Neural crest cell (in vitro differentiated cells): ENCODE measurements at places on chromosomes 2 and 18.

DNA sequence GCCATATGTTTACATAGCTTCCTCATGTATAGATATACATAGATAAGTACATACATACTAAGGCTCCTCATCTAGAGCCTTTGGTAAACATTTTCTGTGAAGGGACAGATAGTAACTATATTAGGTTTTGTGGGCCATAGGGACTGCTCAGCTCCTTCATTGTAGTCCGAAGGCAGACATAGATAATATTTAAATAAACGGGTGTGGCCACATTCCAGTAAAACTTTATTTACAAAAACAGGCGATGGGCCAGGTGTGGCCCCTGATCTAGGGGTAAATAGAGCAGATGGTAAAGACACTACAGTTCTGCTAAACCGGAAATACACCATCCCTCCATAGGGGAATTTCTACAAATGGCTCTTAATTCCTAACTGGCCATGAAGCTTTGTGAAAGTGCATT, 7.3 kb downstream of the COQ10B start:
- DNase-seq: no peak

GRCh38 chr2:191230174-191230573, 15.0 kb upstream of the MYO1B start:
- DNase-seq: no peak

DNA sequence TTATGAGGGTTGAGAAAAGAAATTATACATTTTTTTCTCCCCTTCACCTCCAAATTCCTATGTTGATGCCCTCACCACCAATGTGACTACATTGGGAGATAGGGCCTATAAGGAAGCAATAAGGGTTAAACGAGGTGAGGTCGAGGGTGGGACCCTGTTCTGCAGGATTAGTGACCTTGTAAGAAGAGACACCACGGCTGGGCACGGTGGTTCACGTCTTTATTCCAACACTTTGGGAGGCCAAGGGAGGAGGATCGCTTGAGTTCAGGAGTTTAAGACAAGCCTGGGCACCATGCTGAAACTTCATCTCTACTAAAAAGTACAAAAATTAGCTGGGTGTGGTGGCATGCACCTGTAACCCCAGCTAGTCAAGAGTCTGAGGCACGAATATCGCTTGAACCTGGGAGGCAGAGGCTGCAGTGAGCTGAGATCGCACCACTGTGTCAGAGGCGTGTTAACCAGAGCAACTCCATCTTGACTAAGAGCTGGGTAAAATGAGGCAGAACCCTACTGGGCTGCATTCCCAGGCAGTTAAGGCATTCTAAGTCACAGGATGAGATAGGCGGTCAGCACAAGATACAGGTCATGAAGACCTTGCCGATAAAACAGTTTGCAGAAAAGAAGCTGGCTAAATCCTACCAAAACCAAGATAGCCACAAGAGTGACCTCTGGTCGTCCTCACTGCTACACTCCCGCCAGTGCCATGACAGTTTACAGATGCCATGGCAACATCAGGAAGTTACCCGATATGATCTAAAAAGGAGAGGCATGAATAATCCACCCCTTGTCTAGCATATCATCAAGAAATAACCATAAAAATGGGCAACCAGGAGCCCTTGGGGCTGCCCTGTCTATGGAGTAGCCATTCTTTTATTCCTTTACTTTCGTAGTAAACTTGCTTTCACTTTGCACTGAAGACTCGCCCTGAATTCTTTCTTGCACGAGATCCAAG, 77.0 kb downstream of the NCAPH start:
- no peak for DNase-seq

- no peak for DNase-seq
Measured at GRCh38 chr2:217530392-217531090, 472.3 kb downstream of the TNS1 start.

GRCh38 chr2:209976698-209977385, 25.6 kb upstream of the RPE start:
- DNase-seq: no peak

- no peak for DNase-seq
Measured at GRCh38 chr18:68414407-68414806, 300.5 kb downstream of the TMX3 start.

DNA sequence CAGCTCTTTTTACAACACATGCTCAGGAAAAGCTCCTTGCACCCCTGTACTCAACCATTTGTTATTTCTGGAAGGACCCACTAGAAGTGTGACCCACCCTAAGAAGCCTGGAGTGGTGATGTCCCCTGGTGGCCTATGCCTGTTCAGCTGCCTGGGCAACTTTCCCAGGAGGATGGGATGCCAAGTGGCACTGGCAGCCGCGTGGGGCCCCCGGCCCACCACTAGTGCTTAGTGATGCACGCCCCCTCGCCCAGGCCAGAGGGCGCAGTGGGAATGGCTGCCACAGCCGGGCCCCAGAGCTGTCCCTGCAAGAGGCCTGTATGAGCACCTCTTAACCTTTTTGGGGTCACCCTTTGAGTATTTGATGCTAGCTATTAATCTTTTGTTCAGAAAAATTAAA, 18.1 kb downstream of the IMPA2 start:
- no peak for DNase-seq

- DNase-seq: no peak
Measured at GRCh38 chr2:157473581-157473980, 29.7 kb upstream of the CYTIP start.

DNA sequence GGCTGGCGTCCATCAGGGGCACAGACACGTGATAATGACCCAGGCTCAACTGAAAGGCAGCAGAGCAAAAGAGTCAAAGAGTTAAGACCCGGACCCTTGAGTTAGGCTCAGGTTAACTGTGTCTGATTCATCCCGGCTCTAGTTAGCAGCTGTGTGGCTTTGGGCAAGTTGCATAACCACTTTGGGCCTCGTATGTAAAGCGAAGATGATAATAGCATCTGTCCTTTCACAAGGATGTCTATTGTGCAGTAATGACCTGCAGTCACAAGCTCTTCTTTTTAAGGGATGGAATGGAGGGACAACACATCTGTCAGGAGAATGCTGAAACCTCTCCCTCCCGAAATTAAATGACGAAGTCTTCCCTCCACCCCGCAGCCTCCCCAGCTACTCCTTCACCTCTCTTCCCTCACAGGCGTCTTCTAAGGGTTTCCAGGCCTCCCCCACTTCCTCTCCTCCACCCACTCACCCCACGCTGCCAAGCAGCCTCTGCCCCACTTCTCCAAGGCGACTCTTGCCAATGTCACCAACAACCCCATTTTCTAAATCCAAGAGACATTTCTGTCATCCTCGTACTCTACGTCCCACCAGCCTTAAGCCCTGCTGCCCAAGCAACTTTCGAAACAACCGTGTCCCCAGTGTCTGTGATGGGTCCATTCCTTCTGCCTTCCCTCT, 135.1 kb upstream of the ID2 start:
- DNase-seq: no peak

DNA sequence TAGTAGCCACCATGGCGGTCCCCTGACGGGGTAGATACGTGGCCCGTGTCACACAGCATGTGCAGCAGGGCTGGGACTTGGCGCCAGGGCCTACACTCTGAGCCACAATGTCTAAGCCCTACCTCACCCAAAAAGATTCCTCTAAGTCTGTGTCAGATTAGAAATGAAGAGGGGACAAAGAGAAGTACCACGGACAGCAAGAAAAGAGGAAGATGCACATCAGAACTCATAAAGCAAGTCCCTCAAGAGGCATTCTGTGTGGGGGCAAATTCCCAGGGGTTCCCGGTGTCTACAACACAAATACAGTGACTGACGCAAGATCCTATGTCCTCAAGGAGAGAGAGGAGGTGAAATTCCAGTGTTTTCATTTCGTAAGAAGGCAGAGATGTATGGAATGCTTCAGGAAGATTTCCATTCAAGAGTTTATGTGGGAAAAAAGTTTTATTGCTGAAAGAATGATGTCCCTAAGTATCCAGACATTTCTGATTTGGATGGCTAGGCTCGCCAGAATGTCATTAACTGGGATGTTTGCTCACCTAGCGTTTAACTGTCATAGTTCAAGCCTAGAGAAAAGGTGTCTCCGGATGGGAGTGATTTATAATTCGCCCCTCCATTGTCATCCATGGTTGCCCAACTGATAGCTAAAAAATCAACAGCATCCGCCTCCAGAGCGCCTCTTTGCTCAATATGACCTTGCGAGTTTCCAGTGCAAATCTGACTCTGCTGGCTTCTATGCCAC, 75.6 kb upstream of the CHMP1B start:
- DNase-seq: no peak

DNA sequence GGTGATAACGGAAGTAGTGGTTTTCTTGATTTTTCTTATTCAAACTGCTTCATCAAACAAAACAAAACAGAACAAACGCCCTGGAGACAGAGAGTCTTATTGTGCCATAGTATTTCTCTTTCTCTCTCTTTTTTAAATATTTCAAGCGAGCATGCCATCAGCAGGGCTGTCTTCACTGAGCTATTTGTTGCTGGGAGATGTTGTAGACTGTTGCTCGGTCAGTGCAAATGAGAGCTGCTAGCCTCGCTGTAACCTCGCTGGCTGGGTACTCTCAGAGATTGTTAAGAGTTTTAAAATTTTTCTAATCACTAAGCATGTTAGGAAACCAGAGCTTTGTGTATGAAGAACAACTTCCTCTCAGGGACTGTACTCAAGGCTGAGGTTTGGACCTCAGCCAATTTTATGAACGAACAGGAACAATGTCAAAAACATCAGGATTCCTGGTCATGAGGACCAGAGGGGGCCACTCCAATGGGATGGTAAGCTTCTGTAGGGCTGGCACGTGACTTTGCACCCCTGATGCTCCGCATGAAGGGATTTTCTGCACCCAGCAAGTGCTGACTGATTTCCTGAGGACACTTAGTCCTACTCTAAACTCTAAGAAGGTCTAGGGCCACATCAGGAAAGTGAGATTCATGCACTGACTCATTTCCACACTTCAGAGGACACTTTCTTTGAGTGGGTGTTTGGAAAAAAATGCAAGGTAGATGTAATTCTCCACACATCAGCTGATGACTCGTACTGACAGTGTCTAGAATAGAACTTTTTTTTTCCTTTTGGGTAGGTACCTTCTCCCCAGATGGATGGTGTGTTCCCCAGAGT, 59.8 kb upstream of the IL1R1 start:
- no peak for DNase-seq

- DNase-seq: no peak
Measured at GRCh38 chr18:75408554-75409506, 18.7 kb downstream of the SMIM21 start.

- no peak for DNase-seq
Measured at GRCh38 chr2:151878655-151879563, 50.7 kb upstream of the ARL5A start.

GRCh38 chr2:216446343-216446742, 34.1 kb downstream of the SMARCAL1 start:
- no peak for DNase-seq

DNA sequence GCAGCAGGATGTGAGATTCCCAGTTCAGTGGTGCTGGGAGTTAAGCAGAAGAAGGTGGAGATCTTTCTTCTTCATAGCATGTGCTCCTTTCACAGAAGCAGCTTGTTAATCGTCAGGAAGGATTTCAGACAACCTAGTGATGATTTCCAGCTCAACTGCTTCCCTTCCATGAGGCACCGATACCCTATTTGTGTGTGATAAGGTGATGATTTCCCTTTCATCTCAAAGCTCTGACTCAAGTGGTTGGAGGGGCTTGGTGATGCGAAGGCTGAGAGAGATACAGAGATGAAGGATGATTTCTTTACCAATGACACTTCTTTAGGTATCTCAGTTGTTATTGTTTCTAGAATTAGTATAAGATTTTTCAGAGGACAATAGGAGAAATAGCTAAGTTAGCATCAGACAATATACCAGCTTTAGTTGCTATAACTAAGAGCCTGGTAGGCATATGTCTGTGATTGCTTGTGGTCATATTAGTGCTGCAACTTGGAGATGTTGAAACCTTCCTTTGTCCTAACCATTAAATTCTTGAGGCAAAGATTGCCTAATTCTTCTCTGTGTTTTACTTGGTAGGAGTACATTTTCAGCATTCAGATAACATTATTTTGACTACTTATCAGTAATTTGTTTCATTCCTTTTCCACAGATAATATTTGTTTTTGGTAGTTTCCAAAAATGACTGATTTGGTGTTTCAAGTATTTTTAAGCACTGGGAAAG, 111.3 kb downstream of the PLCL1 start:
- no peak for DNase-seq

GRCh38 chr2:11624893-11625292, 45.1 kb downstream of the NTSR2 start:
- no peak for DNase-seq

- DNase-seq: no peak
Measured at GRCh38 chr2:238578256-238578655, 151.5 kb downstream of the ASB1 start.

DNA sequence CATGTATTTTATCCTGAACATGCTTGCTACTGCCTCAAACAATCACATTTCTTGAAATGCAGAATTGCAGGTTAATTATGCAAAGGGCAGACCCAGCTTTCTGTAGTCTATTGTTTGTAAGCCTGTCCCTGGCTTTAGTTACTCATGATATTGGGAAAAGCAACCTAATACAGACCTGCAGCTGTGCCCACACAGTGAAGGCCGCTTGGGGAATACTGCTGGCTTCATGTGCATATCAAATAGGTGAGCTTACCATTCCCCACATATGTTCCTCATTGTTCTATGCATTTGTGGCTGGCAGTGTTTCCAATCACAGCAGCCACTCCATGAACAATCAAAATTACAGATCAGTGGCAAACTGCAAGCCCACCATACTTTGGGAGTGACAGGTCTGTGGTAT, 186.3 kb downstream of the TMEM163 start:
- DNase-seq: no peak

GRCh38 chr2:231715988-231716616, 7.8 kb downstream of the PTMA start:
- no peak for DNase-seq

DNA sequence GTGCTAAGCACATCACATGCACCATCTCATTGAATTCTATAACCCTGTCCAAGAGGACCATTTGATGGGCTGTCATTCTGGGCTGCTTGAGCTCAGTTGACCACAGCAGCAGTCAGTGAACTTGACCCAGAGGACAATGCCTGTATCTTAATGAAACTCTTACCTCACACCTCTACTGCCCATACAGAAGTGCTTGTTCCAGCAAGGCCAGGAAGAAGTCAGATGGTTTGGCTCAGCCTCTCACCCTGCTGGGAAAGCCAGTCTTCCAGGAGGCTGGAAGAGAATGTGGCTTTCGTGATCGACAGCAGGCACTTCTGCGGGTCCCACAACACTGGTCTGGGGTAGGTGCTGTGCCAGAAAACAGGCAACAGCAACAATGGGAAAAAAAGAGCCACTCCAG, 47.3 kb downstream of the CFAP221 start:
- no peak for DNase-seq

- no peak for DNase-seq
Measured at GRCh38 chr2:69683170-69683971, 39.8 kb upstream of the AAK1 start.
